Central memory CD4-positive, alpha-beta T cell (primary cell): ENCODE measurements at places on chromosomes 4 and X.

- no peak for DNase-seq
These were observed 69.6 kb upstream of the SLC4A4 start for GRCh38 chr4:71269233-71269632.

GRCh38 chr4:56220261-56220660, 167.0 kb downstream of the AASDH start:
- DNase-seq: no peak

- DNase-seq: no peak
These were observed 178.7 kb downstream of the SLIT2 start for GRCh38 chr4:20430259-20430941.

DNA sequence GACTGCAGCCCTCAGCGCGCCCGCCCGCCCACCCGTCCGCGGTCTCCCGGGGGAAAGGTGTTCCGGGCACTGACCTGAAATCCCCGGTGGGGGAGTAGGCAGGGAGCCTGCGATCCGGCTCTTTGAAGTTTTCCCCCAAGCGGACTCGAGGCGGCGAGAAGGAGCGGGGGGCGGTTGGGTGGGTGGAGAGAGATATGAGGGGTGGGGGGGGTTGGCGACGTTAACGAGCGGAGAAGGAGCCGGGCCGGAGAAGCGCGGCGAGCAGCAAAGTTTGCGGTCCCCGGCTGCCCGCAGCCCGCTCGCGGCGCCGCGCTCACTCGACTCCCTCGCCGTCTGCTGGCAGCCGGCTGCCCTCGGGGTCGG, 636 bp downstream of the BCOR start:
- no peak for DNase-seq

GRCh38 chr4:76307660-76308014, 1.1 kb downstream of the STBD1 start:
- DNase-seq: no peak

DNA sequence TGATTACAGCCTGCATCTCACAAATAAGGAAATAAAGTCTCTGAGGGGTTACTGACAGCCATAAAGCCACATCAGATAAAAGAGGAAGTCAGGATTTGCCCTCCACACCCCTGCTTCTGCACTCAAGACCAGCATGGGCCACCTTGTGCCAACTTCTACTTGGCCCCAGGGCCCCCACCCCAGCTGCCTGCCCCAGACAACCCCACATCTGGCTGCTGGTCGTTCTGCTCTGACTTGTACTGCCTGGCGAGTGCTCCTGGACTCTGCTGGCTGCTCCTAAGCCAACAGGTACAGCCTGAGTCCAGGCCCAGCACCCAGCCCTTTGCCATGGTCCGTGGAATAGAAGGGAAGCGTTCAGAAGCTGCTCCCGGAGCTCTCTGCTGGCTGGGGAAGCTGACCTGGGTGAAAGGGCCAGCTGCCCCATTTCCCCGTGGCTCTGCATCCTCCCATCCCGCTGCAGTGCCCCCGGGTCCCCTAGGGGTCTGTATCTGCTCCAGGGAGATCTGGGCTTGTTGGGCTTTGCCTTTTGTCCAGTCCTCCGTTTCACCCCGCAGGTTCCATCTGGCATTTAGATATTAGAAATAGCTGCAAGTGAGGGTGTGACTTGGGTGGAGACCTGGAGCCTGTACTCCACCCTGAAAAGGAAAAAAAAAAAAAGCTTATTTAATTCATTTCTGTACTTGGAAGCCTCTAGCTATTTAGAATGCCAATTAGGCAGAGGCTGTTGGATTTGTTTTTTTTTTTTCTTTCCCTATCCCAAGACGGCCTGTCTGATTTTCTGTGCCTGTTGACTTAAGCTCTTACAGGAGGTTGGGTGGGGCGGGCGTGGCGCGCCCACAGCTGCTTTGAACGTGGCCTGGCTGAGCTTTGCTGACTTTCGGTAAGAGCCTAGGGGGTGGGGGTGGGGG, 194.7 kb downstream of the PTTG2 start:
- no peak for DNase-seq

DNA sequence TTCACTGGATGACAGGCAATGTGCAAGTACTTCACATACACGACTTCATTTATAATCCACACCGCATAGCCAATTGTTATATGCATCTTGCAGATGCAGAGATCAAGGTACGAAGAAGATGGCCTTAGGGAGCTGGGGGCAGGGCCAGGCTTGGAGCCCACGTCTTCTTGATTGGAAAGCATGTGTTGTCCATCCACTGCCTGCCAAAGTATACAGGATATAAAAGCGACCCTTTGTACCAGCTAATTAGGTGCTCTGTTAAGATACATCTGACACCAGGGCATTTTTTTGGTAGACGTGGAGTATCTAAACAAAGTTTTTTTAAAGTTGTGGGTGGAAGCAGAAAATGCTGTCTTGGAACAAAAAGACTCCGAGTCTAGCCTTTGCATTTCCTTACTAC, 1.4 kb downstream of the C4orf36 start:
- DNase-seq: no peak

GRCh38 chr4:67375291-67375690, 170.0 kb downstream of the CENPC start:
- DNase-seq: no peak

- no peak for DNase-seq
These were observed 85.7 kb downstream of the TET2 start for GRCh38 chr4:105232374-105232773.

GRCh38 chrX:113818346-113818745, 765.5 kb upstream of the HTR2C start:
- DNase-seq: no peak

- no peak for DNase-seq
These were observed 10.2 kb downstream of the PTCHD1 start for GRCh38 chrX:23344904-23345271.

DNA sequence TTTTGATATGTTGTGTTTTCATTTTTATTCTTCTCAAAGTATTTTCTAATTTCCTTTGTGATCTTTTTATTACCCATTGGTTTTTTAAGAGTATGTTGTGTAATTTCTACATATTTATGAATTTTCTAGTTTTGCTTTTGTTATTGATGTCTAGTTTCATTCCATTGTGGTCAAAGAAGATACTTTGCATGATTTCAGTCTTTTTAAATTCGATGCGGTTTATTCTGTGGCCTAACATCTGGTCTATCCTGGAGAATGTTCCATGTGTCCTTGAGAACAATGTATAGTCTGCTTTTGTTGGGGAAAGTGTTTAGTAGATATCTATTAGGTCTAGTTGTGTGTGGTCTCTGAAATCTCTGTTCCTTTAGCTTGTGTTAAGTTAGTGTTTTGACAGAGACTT, 46.2 kb downstream of the PPEF1 start:
- no peak for DNase-seq

- no peak for DNase-seq
These were observed 21.4 kb upstream of the RASL11B start for GRCh38 chr4:52840531-52841370.

DNA sequence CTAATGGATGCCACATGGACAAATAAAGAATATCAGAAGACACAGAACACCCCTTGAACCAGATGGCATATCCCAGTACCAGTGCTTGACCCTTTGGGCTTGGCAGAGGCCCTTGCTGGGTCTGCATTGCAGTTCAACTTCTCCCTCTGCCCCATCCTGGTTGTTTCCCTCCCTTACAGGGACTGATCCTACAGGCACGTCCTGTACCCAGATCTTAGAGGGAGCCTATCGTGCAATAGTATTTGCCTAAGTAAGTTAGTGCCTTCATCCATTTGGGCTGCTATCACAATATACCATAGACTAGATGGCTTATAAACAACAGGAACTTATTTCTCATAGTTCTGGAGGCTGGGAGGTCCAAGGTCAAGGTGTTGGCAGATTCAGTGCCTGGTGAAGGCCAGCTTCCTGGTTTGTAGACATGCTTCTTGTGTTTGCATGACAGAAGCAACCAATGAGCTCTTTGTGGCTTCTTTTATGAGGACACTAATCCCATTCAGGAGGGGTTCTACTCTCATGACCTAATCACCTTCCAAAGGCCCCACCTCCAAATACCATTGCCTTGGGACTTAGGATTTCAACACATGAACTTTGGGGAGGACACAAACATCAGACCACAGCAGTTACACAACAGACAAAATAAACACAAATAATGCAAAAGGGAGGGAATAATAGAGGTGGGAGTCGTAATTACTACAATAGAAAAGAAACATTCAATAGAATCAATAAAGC, 146.5 kb upstream of the MSX1 start:
- DNase-seq: no peak

DNA sequence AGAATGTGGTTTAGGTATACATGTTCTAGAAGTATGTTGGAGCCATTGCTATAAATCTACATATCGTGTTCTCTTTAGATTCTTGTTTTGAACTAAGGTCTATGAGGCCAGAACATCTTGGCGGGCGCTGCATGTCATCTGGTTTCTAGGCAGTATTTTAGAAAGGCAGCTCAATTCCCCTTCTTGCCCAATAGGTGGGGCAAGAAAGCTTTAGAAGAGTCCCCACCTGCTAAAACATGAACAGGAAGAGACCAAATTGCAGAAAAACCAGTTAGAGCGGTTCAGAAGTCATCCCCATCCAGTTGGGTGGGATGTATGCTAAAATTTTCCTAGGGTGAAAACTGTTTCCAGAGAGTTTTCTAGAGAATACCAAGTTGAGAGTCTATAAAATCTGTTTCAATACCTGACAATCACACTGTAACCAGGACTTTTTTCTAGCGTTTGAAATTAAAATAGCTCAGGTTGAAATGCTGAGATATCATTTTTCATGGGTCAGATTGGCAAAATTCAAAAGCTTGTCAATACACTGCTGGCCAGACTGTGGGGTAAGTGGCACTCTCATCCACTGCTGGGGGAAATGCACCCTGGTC, 17.5 kb upstream of the SH3KBP1 start:
- peak; percentile 46 for DNase-seq

DNA sequence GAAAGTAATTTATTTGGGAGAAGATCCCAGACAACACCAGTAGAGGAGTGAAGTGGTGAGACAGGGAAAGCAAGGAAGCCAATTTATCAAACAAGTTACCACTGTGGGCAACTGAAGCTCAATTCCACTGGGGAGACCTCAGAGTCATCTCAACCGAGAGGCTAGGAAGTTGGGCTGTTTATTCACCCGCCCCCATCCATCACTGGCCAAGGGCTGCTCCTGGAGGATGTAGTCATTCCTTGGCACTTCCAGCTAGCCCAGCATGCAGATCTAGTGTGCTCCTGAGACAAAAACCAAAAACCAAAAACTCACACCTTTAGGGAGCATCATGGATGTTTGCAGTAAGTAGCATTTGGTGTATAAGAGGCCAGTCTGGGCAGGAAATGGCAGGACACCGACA, 47.0 kb downstream of the RAI2 start:
- DNase-seq: no peak

- no peak for DNase-seq
These were observed 34.6 kb downstream of the F8 start for GRCh38 chrX:154987940-154988339.

GRCh38 chr4:1033840-1034551, 22.6 kb downstream of the FGFRL1 start:
- DNase-seq: no peak

DNA sequence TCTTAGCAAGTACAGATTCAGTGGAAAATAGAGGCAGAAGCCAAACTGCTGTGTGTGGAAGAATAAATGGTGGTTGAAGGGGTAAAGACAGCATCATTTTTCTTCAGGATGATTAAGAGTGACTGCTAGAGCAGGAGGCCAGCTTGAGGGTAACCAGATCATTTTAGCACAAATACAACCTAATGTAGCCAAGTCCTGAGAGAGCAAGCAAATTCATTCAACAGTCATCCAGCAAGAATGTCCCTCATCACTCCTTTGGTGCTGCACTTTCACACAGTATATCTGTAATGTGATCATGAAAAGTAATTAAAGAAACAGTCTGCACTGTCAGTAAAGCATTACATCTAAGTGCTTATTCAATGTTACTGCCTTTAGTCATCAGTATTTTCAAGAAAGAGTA, 44.8 kb downstream of the NPFFR2 start:
- no peak for DNase-seq

- DNase-seq: no peak
These were observed 29.2 kb downstream of the EFHC2 start for GRCh38 chrX:44314259-44314734.

DNA sequence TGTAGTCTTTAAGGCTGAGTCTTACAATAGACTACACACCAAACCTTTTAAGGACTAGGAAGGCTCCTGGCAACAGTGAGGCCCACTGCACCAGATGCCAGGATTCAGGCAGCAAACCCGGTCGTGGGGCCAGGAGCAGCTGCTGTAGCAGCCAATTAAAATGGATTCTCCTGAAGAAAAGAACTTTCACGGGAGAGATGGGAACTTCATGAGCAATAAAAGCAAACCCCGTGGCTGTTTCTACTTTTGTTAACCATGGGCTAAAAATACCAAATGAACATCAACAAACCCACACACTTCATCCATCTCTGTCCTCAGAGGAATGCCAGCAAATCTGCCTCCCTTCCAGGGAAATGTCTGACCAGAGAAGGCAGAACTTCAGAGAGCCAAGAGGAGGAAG, 101.4 kb downstream of the BTC start:
- DNase-seq: no peak
